ENCODE measurements at places on chromosomes 6 and 20.

DNA sequence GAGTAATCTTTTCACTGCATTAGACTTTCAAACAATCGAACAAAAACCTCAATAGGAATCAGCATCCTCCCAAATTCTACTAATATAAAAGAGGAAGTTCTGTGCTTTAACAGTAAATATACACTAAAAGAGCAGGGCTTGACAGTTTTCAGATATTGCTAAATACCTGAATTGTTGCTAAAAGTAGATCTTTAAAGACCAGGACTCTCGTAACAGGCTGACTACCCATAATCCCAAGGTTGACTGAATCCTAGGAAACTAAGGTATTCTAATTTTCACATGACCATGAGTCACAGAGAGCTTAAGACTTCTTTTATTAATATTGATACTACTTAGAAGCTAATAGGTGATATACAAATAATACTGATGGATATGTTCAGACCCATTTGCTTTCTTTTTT, 10.1 kb downstream of the CD164 start:
- no peak for DNase-seq

DNA sequence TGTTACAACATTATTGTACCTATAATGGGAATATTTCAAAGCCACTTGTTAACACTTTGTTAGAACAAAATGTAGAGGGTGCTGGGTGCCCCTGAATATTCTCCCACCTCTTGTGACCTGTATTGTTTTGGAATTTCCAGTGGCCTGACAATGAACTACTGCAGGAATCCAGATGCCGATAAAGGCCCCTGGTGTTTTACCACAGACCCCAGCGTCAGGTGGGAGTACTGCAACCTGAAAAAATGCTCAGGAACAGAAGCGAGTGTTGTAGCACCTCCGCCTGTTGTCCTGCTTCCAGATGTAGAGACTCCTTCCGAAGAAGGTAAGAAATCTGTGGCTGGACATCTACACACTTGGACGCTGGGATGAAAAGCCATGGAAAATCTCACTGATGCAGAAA, 28.9 kb downstream of the PLG start:
- DNase-seq = no peak

GRCh38 chr6:48206091-48206490, 95.1 kb upstream of the PTCHD4 start:
- DNase-seq = no peak

- no peak for DNase-seq
Measured at GRCh38 chr6:145865175-145865574, 50.6 kb upstream of the FBXO30 start.

GRCh38 chr6:34916348-34916967, 27.4 kb downstream of the ANKS1A start:
- no peak for DNase-seq

DNA sequence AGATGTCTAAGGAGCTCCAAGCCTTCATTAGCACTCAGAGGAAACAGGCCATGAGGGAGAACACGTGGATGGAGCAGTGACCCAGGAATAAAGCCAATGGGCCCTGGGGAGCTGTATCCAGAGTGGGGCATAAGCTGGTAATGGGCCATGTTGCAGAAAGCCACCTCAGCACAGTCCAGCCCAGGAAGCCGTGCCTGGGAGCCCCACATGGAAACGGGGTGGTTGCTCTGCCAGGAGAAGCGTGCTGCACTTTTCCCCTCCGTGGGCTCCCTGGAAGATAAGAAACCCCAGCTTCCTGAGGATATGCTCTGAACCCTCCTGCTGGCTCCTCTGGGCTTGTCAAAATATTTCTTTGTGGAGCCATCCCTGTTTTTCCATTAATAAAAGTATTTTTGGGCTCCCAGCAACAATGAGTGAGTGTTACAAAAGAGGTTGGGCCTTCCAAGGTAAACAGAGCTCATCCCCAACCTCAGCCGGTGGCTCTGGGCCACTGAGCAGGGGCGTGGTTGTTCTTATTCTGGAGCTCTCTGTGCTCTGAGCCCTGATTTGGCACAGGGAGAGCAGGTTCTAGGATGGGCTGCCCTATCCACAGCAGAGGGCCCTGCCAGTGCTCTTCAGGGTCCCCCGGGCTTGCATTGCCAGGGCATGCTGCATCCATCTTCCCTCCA, 31.2 kb upstream of the NFATC2 start:
- no peak for DNase-seq

DNA sequence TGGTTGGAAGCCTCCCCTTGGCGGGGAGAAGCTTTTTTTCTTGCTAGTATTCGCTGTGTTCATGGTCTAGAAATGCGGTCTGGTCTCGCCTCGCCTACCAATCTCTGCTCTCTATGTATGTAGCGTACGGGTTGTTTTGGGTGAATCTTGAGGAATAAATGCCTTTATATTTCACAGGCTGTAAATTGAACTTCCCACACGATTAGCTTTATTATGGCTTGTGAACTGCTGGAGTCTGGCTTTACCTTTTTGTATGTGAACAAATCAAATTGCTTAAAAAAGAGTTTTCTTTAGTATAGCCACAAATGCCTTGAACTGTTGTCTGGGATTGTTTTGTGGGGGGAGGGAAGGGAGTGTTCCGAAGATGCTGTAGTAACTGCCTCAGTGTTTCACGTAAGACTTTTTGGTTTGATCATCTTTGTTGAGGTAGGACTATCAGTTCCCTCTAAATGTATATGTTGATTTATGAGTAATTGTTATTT, 2.2 kb downstream of the INSM1 start:
- peak; percentile 41 for DNase-seq

GRCh38 chr6:37280162-37280887, 22.4 kb upstream of the TMEM217 start:
- no peak for DNase-seq

DNA sequence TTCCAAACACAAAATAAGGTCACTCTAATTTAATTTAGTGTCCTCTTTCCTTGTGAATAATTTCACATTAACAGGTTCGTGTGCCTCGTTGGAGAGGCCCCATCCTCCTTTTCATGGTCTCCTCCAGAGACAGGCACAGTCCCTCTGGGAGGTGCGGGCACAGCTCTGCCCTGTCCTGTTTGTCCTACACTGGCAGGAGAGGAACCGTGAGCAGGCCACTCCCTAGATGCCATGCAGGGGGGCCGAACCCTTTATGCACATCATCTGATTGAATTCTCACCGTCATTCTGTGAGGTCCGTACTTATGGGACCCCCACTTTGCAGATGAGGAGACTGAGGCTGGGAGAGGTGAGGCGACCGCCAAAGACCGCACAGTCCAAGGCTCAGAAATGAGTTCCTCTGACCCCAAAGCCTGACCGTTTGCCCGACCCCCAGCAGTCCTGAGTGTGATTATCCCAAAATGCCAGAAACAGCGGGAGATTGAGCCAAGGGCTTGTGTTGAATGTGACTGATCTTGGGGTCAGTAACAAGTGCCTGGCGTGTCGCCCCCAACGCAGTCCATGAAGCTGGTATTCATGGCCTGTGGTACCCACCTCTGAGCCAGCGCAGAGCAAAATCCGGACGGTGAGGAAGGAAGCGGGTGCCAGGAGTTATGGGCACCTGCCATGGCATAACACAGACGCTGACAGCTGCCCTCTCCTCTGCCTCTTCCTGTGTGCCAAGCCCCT, 43.5 kb downstream of the PMEPA1 start:
- no peak for DNase-seq

- DNase-seq = no peak
Measured at GRCh38 chr6:80433010-80433672, 326.7 kb downstream of the BCKDHB start.

- DNase-seq = no peak
Measured at GRCh38 chr6:112827793-112828192, 480.7 kb downstream of the RFPL4B start.

Data from NCI-H524 (cell line).